ENCODE measurements at places on chromosomes 3 and 15.
A peak's percentile ranks its signal among the peaks of the same experiment; 100 is the strongest.

DNA sequence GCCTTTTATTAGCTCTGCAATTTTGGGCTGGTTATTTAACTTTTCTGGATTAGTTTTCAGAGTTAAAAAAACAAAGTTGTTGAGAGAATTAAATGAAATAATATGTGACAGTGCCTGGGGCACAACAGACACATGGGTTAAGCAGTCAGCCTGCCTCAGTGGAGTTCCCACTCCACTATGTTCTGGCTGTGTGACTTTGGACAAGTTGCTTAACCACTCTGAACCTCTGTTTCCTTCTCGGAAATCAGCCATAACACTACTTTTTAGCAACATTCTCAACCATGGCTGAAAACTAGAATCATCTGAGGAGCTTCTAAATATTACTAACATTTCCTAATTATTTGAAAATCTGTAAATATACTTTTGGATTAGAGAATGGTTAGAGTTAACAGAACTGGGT is 56.5 kb upstream of the SLC6A11 start:
- no peak for DNase-seq

- no peak for DNase-seq
Observed at GRCh38 chr3:75048650-75049049, 434.2 kb upstream of the CNTN3 start.

DNA sequence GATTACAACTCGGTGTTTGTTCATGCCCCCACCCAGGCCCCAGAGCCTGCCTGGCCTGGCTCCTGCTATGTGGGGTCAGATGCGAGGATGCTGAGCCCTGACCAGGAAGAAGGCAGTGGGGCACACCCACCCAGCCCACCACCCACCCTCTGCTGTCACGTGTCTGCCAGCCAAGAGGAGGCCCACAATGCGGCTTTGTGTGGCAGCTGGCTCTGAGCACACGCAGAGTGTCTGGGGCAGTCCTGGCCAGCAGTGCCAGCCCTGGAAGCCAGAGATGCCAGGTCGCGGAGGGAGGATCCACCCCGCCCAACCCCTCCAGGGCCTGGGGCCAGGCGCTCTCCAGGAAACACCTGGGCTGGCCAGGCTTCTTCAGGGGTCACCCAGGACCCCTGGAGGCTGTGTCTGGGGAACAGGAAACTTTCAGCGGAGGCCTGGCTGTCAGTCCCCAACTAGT is 26.4 kb upstream of the KLF13 start:
- DNase-seq: no peak

- DNase-seq: no peak
Observed at GRCh38 chr15:100726070-100726420, 123.7 kb downstream of the ASB7 start.

DNA sequence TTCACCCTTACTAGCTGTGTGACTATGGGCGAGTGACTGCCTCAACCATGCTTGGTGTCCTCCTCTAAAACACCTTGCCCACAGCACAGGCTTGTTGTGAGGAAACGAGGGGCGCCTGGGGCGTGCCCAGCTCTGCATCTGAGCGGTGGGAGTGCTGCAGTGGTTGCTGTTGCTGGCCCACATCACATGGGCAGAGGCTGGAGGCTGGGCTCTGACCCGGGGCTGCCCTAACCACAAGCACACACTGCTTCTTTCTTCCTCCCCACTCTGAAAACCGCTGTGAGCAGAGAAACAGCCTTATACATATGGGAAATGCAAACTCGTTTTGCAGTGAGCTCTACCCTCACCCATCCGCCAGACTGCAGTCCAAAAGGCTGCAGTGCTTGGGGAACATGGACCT is 74.8 kb upstream of the RPL32 start:
- DNase-seq: peak; percentile 32

DNA sequence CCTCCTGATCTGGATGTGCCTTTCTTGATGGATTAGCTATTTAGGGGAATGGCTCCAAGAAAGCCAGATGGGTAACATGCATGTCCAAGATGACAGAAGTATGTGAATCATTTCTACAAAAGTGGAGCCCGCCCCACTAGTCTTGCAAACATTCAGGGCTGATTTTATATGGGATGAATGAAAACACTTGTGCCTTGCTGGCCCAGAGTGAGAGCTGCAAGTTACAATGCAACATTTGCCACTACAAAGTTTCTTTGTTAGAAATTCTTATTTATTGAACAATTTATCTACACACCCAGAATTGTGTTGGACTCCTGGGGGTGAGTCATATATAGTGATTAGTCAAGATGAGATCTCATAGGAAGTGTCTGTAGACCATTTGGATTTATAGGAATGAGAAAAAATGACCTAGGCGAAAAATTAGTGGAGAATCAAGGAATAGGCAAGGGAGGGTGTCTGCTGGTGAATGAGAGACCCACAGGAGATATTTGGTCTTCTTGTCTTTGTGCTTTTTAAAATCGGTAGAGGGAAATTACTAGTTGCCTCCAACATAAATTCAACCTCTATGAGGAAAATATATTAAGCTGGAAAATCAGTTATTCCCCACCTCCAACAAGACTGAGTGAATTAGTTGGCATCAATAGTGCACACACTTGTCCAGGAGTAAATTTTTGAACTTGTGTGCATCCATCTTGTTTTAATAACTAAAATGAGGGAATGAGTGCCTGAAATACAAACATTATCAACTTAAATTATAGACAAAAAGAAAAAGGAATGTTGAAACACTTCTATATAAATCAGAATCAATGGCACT is 53.5 kb upstream of the DCBLD2 start:
- no peak for DNase-seq

DNA sequence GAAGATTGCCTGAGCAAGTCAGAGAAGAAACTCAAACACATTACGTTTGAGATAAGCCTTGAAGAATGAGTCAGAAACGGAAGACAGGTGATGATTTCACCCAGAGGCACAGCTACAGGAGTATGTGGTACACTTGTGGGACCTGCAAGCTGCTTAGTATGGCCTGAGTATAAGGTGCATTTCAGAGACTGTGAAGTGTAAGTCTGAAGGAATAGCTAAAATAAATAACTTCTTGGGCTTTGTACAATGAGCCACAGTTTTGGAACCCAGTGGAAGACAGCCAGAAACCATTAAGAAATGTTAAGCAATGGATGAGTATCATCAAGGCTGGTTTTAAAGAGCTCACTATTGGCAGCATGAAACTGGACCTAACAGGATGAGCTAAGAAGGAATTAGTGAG is 826.2 kb downstream of the ROBO1 start:
- no peak for DNase-seq

DNA sequence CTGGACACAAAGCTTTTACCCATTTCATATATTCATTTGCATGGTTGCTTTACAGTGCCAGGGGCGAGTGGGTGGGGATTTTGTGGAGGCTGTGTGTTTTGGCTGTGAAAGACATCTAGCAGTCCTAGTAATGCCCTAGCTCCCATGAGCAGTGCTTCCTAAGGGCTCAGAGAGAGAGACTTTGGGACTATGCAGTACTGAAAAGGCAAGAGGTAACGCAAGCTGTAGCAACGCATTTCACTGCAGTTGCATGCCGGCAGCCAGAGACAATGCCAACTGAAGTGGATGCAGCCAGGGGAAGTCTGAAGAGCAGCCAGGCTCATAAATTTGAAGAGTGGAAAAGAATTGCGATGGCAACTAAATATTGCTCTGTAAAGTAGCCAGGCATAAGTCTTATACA is 27.4 kb upstream of the ATP10A start:
- DNase-seq: no peak

- DNase-seq: no peak
Observed at GRCh38 chr3:197368330-197368729, 69.9 kb upstream of the DLG1 start.
